Germinal center (tissue), 1 donor: ENCODE measurements at places on chromosomes 2 and 18.

DNA sequence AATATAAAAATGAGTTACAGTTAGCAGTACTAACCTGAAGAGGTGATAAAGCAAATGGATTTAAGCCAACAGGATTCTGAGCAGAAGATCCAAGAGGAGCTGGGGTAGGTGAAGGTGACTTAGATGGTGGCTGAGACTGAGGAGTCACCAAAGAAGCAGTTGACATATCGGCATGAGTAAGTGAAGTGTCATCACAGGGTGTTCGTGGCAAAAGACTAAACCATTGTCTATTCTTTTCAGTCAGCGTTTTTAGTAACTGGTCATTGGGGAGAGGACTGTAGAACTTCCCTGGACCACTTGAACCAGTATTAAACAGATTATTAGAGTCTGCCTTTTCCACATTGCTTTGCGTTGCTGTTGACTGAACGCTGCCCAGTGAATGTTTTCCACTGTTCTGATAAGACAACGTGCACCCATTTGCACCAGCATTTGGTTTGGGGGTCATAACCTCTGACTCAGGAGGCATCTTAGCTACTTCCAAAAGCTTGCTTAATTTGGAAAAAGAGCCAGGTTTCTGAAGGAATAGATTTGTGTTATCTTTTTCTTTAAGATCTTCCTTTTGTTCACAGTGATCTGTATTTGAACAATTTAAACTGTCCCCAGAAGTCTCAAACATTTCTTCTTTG is 63.3 kb upstream of the WDSUB1 start:
- no peak for DNase-seq

- DNase-seq: no peak
These were observed 194.9 kb upstream of the KYNU start for GRCh38 chr2:142682528-142682927.

GRCh38 chr2:204655101-204655500 is 109.8 kb downstream of the PARD3B start:
- DNase-seq: no peak

GRCh38 chr2:20391951-20392699 is 41.5 kb upstream of the PUM2 start:
- no peak for DNase-seq

GRCh38 chr2:84962917-84963316 is 8.0 kb upstream of the KCMF1 start:
- DNase-seq: no peak

DNA sequence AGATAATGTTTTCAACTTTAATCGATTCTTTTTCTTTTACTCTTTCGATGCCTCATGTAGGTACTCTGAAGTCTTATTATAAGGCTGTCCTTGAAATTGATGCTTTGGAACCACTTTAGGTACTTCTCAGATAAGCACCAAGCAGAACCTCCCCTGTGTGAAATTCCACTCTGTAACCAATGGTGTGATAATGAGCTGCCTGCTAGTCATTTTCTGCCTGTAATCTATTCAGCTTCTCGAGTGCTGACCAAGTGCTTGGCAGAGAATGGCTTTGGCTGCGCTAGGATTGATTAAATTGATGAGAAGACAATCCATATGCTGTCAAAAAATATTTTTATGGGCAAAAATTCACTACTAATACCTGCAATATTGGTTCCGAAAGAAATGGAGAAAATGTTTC is 132.1 kb upstream of the STON1 start:
- no peak for DNase-seq

DNA sequence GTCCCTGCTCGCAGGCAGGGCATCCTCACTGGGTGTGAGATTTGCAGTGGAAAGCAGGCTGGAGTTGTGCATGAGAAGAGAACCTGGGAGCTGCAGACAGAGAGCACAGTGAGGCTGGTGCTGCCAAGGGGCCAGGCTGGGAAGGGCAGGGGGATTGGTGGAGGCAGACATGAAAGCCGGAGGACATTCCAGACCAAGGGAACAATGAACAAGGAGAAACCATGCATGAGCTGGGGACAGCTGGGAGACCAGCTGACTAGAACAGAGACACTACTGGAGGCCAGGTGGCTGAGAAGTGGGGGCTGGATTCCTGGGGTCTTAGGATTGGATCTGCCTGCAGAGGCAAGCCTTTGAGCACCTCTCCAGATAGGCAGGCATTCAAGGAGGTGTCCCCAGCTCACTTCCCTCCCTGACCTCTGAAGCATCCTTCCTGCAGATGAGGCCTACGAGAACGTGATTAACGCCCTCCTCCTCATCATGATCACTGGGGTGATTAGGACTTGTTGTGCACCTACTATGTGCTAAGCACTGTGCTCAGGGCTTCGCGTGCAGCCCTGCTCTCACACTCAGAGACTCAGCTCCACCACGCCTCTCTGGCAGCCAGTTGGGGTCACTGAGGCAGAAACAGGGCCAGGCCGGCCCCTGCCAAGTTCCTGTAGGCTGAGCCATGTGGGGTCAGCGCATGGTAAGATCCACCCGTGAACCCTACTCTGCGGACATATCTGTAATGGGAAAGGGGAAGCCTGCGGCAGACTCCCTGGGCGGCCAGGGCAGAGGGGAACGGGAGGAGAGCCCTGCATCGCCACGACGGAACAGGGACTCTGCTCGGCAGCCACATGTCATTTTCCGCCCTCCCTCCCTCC is 74.8 kb upstream of the SLC66A3 start:
- no peak for DNase-seq

DNA sequence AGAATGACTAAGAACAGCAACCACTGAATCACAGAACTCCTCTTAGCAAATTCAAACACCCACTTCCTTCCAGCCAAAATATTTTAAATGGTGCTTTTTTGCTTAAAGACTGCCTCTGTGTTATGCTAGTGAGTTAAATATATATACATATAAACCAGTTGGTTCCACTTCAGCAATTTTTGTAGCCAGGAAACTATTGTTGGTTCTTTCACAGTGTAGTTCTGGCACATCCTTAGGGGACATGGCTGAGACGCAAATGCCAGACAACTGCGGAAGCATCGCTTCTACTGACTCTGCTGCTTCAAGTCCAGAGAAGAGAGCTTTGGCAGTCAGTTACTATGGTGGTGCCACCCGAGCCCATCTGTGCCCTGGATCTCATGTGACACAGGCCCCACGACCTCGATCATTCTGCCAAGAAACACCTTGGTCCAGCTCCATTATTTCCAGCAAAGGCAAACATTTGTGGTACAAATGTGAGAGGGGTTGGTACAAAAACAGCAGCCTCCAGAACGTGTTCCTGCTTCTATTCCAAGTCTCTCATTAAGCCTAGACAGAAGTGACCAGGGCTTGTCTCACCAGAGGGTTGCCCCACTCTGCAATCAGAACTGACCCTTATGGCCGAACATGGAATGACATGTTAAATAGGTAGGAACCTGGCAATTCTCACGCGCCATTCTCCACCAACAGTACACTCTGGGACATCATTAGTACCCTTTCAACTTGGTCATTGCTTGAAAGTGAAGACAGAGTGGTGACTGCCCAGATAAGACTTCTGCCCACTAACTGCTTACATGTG is 117.8 kb upstream of the NRP2 start:
- DNase-seq: no peak
